ENCODE measurements at places on chromosomes 7 and 10.

DNA sequence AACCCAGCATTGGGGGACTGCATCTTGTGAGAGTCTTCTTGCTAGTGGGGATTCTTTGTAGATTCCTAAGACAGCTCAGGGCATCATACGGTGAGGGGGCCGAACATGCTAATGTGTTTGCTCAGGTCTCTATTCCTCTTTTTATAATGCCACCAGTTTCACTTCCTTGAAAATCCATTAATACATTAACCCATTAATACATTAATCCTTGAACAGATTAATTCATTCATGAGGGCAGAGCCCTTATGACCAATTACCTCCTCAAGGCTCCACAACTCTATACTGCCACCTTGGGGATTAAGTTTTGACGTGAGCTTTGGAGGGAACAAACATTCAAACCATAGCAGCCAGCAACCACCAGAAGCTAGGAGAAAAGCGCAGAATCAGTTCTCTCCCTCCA, 67.2 kb upstream of the POT1 start:
- DNase-seq: no peak

- DNase-seq: no peak
Observed at GRCh38 chr7:158550886-158551452, 36.7 kb downstream of the PTPRN2 start.

DNA sequence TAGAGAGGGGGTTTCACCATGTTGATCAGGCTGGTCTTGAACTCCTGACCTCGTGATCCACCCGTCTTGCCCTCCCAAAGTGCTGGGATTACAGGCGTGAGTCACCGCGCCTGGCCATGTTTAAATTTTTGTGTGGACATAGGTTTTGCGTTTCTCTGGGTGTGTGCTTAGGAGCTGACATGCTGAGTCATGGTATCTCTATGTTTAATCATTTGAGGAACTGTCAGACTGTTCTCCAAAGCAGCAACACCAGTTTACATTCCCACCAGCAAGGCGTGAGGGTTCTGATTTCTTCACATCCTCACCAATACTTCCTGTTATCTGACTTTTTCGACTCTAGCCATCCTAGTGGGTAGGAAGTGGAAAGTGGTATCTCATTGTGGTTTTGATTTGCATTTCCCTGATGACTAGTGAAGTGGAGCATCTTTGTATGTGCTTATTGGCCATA, 153.7 kb downstream of the DNAJB6 start:
- peak; percentile 34 for DNase-seq

- no peak for DNase-seq
Observed at GRCh38 chr7:3207387-3207902, 93.6 kb upstream of the SDK1 start.

Measured in CMK (cell line).